ENCODE measurements at places on chromosomes 1 and 21. TPM values are rescaled to one million over a fixed set of nuclear protein-coding genes. Genes with fewer than 3 reads are reported as not detected.

The ARTN gene
- 0.43 TPM for total RNA-seq

The PPM1J gene
- total RNA-seq = 0.32 TPM

The LCE1D gene
- not detected for total RNA-seq

- DNase-seq = no peak
- H3K27ac ChIP-seq = no peak overlapping the region
- no peaks in the 10 kb centered on the region for H3K27me3 ChIP-seq
- H3K36me3 ChIP-seq = no peaks in the 10 kb centered on the region
- H3K4me1 ChIP-seq = peaks cover 43% of the 10 kb centered on the region
- no peak overlapping the region for H3K4me3 ChIP-seq
Measured at GRCh38 chr1:24773618-24774017, 28.4 kb downstream of the CLIC4 start.

DNA sequence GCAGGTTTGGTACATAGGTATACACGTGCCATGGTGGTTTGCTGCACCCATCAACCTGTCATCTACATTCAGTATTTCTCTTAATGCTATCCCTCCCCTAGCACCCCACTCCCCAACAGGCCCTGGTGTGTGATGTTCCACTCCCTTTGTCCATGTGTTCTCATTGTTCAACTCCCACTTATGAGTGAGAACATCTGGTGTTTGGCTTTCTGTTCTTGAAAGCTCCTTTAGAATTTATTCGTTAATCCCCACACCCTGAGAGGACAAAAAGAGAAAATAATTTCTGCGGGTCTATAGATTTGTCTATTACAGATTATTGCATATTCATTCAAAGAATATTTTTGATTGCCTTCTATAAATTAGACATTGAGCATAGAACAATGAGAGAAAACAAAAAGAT, 455.5 kb downstream of the PLPP3 start:
- no peak overlapping the region for H3K27ac ChIP-seq
- H3K4me3 ChIP-seq = no peak overlapping the region
- no peak for DNase-seq
- H3K36me3 ChIP-seq = no peaks in the 10 kb centered on the region
- H3K27me3 ChIP-seq = no peaks in the 10 kb centered on the region
- no peaks in the 10 kb centered on the region for H3K4me1 ChIP-seq

- no peak for DNase-seq
- H3K27ac ChIP-seq = peak overlapping the region; percentile 49
- no peak overlapping the region for H3K4me3 ChIP-seq
- H3K36me3 ChIP-seq = no peaks in the 10 kb centered on the region
Measured at GRCh38 chr1:110647254-110647891, 27.4 kb downstream of the KCNA3 start.

GRCh38 chr1:59195151-59195550, 101.7 kb upstream of the FGGY start:
- no peak for DNase-seq
- no peaks in the 10 kb centered on the region for H3K27me3 ChIP-seq
- H3K36me3 ChIP-seq = no peaks in the 10 kb centered on the region
- no peak overlapping the region for H3K27ac ChIP-seq
- H3K4me3 ChIP-seq = no peak overlapping the region

DNA sequence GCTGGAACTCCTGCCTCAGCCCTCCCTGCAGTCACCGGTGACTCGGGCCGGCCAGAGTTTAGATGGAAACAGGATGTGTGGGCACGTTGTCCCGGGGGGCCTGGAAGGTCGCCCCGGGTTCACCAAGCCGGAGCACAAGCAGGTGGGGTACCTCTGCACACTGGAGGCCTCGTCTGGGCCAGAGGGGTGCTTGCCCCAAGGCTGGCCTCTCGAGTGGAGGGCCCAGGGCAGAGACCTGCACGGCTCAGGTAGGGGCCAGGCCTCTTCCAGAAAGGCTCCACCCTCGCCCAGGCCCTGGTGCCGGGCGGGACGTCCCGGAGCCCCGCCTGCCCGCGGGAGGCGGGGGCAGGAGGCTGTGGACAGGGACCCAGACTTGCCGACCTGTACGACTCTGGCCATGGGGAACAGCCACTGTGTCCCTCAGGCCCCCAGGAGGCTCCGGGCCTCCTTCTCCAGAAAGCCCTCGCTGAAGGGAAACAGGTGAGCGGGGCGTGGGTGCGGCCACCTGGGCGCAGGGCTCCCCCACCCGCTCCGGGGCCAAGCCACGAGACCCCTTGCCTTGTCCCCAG, at the start of gene PLEKHN1:
Gene PLEKHN1, plus strand, starts transcription at position 348 of the 569 bp plus-strand sequence. Its CDS starts 50 bp downstream, at position 398.
- peaks cover 15% of the 10 kb centered on the region for H3K4me1 ChIP-seq
- peak within 1 kb of the TSS; percentile 78 for H3K27ac ChIP-seq
- no peaks in the 10 kb centered on the region for H3K36me3 ChIP-seq
- no peak for DNase-seq
- H3K27me3 ChIP-seq = peaks cover 13% of the 10 kb centered on the region
- H3K4me3 ChIP-seq = peak within 1 kb of the TSS; percentile 83

DNA sequence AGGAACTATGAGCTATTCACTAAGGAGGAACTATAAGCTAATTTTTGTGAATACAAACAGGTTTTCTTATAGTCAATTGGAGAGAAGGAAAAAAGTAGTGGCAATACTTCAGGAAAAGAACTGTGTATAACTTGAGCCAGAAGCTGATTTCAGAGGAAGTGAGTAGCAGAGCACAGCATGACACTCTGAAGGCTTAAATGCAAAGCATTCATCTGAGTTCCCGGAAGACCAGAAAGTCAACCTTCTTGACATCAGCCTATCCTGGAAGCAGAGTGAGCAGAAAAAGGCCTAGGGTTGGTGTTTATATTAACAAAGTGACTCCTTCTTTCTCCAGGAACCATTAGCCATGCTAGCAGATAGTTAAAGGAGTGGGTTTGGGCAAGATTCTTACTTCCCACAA, 545.2 kb downstream of the MRPL39 start:
- no peak overlapping the region for H3K27ac ChIP-seq
- no peaks in the 10 kb centered on the region for H3K4me1 ChIP-seq
- no peak overlapping the region for H3K4me3 ChIP-seq
- no peak for DNase-seq

- no peak overlapping the region for H3K4me3 ChIP-seq
- H3K36me3 ChIP-seq = no peaks in the 10 kb centered on the region
- H3K27me3 ChIP-seq = no peaks in the 10 kb centered on the region
- DNase-seq = no peak
- no peak overlapping the region for H3K27ac ChIP-seq
Measured at GRCh38 chr1:97758541-97759057, 162.2 kb downstream of the DPYD start.

DNA sequence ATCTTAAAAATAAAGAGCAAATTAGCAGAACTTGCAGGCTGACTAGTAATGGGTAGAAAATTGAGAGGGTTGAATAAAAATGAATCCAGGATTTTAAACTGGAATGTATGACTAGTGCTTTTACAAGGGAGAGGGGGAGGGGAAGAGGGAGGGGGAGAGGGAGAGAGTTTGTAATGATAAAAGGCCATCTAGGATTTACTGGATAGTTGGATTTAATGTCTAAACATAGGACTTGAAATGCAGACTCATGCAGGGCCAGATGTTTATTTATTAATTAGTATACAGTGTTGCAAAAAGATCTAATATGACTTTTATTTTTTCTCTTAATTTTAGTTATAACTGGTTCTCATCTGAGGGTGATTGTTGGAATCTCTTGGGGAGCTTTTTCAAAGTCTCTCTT, 4.3 kb downstream of the ZNF326 start:
- peaks cover 5% of the 10 kb centered on the region for H3K36me3 ChIP-seq
- H3K4me1 ChIP-seq = peaks cover 17% of the 10 kb centered on the region
- no peak overlapping the region for H3K4me3 ChIP-seq
- H3K27me3 ChIP-seq = no peaks in the 10 kb centered on the region
- H3K27ac ChIP-seq = no peak overlapping the region
- no peak for DNase-seq

GRCh38 chr1:179510038-179510437, 65.7 kb downstream of the NPHS2 start:
- H3K36me3 ChIP-seq = no peaks in the 10 kb centered on the region
- H3K27ac ChIP-seq = no peak overlapping the region
- no peaks in the 10 kb centered on the region for H3K4me1 ChIP-seq
- no peaks in the 10 kb centered on the region for H3K27me3 ChIP-seq
- DNase-seq = no peak
- H3K4me3 ChIP-seq = no peak overlapping the region

DNA sequence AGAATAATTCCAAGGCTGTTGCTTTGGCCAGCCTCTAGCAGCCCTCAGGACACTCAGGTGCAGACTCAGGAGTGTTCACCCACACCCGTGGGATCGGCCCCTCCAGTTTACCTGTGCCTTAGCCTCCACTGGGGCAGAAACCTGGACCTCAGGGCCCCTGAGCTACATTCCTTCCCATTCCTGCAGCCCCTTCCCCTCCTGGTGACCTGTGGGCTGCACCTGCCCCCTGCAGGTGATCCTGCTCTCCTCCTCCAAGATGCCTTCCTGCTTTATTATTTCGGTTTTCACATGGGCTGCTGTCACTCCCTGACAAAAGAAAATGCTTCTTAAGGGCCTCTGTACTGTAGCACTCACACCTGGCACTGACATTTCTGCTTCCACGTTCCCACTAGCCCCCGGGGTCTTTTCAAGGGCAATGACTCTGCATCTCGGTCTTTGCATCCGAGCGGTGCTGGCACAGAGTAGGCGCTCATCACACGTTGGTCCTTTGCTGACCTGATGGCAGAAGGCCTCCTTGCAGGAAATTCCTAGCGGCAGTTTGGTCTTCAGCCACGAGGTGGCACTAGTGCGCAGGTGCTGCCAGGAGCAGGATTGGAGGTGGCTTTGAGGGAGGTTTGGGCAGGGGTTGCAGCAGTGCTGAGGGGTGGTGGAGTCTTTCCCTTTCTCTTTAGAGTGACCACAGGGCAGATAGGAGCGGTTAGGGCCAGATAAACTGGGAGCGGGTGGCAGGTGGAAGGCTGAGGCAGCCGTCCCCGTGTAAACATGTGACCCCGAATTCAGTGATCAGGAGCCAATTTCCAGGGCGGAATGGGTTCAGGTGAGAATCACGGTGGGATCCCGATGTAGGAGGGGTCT, 25.3 kb upstream of the ETV3 start:
- no peaks in the 10 kb centered on the region for H3K36me3 ChIP-seq
- H3K27me3 ChIP-seq = peaks cover 7% of the 10 kb centered on the region

GRCh38 chr1:2372551-2373490, 18.5 kb downstream of the MORN1 start:
- H3K4me1 ChIP-seq = no peaks in the 10 kb centered on the region
- H3K27ac ChIP-seq = no peak overlapping the region
- peak; percentile 53 for DNase-seq

DNA sequence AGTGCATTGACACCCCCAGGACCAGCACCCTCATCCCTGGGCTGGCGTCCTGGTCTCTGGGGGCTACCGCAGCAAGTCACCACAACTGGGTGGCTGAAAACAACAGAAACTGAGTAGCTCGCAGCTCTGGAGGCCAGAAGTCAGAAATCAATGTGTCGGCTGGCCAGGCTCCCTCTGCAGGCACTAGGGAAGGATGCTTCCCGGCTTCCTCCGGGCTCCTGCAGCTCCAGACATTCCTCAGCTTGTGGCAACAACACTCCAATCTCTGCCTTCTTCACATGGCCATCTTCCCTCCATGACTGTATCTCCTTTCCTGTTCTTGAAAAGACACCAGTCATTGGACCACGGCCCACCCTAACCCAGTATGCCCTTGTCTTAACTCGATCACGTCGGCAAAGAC, 224.2 kb downstream of the NPHP4 start:
- H3K4me3 ChIP-seq = no peak overlapping the region
- H3K27me3 ChIP-seq = peaks cover 21% of the 10 kb centered on the region
- H3K27ac ChIP-seq = no peak overlapping the region

DNA sequence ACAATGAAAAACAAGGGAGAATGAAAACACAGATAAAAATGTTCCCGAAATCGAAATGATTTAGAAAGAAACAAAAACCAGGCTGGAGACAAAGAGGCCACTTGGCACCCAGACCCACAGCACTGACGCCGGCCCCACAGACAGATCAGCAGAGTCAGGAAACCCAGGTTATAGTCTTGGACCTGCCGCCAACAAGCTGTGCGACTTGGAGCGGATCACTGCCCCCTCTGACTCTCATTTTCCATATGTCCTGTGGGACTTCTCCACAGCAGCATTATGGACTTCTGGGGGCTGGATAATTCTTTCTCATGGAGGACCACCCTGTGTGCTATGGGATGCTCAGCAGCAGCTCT, 72.4 kb downstream of the MATN1 start:
- no peak for DNase-seq
- H3K4me3 ChIP-seq = no peak overlapping the region
- no peaks in the 10 kb centered on the region for H3K36me3 ChIP-seq
- H3K27me3 ChIP-seq = peaks cover 19% of the 10 kb centered on the region

DNA sequence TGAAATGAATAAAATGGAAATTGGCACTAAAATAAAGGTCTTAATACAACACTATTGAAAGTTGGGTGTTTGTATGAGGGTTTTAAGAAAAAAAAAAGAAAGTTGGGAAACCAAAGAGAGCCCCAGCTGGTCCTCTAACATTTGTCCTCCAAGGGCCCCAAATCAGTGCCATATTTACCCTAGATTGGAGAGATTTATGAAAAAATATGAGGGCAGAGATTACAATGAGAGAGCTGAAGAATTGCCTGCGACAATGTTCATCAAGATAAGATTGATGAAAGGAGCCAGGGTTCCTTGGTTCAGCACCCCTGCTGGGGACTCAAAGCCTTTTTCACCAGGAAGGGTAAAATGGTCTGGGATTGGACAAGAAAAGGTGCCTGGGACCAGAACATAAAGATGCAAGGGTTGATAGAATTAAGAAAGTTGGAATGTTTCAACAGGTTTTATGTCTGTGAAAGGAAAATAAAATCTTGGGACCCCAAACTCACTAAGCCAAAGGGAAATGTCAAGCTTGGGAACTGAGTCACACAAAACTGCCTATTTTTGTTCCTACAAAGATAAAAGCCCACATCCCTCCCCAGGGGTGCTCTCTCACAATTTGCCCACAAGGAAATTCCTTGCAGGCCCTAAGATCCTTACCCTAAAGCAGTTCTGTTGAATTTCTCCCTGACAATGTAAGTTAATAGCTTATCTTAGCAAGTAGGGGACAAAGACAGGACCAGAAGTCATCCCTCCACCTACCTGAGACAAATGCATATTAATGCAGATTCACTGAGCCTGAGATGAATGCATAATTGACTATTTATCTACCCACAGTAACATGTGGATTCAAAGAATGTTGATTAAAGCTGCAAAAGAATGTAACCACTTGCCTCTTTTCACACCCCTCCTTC, 26.8 kb downstream of the CBR1 start:
- H3K27ac ChIP-seq = no peak overlapping the region
- no peaks in the 10 kb centered on the region for H3K36me3 ChIP-seq
- no peak overlapping the region for H3K4me3 ChIP-seq
- no peaks in the 10 kb centered on the region for H3K27me3 ChIP-seq
- no peaks in the 10 kb centered on the region for H3K4me1 ChIP-seq
- no peak for DNase-seq

DNA sequence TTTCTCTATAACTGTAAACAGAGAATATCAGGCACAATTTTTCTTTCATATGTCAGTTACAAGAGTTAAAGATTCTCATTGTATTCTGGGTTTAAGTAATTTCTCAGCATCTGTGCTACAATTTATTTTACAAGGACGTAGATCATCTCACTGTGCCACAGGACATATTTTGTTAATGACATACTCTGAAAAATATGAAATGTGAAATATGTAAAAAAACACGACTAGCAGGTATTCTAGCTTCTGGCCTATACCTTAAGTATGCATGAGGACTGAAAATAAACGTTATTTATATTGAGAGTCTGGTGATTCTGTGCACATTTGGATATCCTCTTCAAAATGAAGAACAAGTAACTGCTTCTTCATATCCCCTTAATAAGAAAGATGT, 308.8 kb downstream of the BRINP3 start:
- H3K27ac ChIP-seq = no peak overlapping the region
- H3K27me3 ChIP-seq = no peaks in the 10 kb centered on the region
- H3K4me1 ChIP-seq = no peaks in the 10 kb centered on the region
- no peaks in the 10 kb centered on the region for H3K36me3 ChIP-seq
- H3K4me3 ChIP-seq = no peak overlapping the region
- DNase-seq = no peak
